ENCODE measurements at places on chromosomes 3 and 15.

DNA sequence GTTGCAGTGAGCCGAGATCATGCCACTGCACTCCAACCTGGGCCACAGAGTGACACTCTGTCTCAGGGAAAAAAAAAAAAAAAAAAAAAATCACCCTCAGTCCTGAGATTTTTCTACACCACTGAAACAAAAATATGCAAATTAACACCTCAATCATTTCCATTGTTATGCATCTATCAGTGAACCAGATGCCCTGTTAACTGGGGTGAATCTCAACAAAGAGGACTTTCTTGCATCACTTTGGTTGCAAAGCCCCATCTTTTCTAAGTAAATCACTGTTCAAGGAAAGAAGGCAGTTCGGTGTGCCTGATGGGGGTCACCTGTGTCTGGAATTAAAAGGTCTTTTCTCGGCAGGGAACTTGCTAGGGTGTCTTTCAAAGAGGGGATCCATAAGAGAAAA lies 421.6 kb downstream of the EPHB1 start:
- DNase-seq = no peak

DNA sequence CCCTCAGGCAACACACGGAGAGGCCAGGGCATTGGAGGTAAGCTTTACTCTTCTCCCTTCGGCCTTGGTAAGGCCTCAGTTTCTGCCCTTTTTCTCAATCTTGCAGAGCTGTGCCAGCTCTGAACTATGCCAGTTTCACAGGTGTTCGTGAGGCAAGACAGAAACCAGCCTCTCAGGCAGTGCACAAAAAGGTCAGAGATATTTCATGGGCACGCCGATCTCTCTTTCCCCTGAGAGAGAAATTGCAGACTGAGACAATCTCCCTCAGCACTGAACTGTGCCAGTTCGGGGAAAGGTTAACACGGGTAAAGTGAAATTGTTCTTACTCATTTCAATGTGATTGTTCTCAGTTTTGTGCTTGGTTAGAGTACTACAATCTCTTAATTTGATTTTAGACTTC lies 88.5 kb downstream of the GMNC start:
- DNase-seq = no peak

GRCh38 chr15:90024406-90024805 lies 23.3 kb downstream of the ZNF710 start:
- no peak for DNase-seq

GRCh38 chr3:57948781-57949242 lies 59.4 kb upstream of the FLNB start:
- no peak for DNase-seq

DNA sequence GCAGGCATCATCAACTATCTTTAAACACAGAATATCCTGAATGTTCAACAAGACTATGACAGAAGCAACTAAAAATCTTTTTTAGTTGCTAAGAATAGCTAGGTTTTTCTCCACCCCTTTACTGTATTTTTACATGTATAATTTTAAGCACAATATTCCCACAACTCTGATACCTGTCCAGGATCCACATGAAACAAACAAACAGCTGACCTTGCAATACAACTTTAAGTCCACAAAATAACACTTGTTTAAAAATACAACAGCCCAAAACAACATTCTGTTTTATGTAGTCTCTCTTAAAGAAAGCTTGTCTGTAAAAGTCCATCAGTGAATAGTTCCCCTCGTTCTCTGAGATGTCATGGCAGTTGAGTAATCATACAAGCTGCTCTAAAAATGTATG lies 41.1 kb downstream of the IFT57 start:
- no peak for DNase-seq

GRCh38 chr3:141646760-141647561 lies 91.1 kb upstream of the RNF7 start:
- DNase-seq = peak; percentile 70

GRCh38 chr15:57861815-57862586 lies 155.5 kb downstream of the POLR2M start:
- DNase-seq = peak; percentile 85

Data from EL (cell line).